ENCODE measurements at places on chromosomes 5 and 9.

- DNase-seq: no peak
Observed at GRCh38 chr5:143484601-143485000, 81.1 kb upstream of the NR3C1 start.

- DNase-seq: peak; percentile 48
Observed at GRCh38 chr9:129886226-129887174, 51.2 kb downstream of the USP20 start.

DNA sequence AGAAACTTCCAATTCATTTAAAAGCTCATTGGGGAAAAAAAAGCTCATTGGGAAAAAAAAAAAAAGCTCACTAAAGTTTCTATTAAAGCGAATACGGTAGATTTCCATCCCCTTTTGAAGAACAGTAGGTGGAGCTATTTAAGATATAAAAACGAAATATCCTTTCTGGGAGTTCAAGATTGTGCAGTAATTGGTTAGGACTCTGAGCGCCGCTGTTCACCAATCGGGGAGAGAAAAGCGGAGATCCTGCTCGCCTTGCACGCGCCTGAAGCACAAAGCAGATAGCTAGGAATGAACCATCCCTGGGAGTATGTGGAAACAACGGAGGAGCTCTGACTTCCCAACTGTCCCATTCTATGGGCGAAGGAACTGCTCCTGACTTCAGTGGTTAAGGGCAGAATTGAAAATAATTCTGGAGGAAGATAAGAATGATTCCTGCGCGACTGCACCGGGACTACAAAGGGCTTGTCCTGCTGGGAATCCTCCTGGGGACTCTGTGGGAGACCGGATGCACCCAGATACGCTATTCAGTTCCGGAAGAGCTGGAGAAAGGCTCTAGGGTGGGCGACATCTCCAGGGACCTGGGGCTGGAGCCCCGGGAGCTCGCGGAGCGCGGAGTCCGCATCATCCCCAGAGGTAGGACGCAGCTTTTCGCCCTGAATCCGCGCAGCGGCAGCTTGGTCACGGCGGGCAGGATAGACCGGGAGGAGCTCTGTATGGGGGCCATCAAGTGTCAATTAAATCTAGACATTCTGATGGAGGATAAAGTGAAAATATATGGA lies at the start of gene PCDHGA12:
TSS of gene PCDHGA12 (plus strand) at position 176 of the 782 bp plus-strand sequence. CDS start at position 429, 253 bp downstream.
- DNase-seq: no peak

DNA sequence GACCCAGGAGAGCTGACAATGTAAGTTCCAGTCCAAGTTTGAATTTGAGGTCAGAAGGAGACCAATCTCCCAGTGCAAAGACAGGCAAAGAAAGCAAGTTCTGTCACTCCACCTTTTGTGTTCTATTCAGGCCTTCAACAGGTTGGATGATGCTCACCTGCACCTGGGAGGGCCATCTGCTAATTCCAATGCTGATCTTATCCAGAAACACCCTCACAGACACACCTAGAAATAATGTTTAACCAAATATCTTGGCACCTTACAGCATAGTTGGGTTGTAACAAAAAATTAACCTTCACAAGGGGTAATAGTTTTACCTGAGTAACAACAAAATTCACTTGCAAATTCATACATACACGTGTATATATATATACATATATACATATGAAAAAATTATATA lies 190.8 kb downstream of the DIRAS2 start:
- no peak for DNase-seq

- DNase-seq: no peak
Observed at GRCh38 chr5:67960939-67961338, 254.6 kb upstream of the PIK3R1 start.

GRCh38 chr5:144134194-144134826 lies 36.1 kb downstream of the YIPF5 start:
- no peak for DNase-seq

DNA sequence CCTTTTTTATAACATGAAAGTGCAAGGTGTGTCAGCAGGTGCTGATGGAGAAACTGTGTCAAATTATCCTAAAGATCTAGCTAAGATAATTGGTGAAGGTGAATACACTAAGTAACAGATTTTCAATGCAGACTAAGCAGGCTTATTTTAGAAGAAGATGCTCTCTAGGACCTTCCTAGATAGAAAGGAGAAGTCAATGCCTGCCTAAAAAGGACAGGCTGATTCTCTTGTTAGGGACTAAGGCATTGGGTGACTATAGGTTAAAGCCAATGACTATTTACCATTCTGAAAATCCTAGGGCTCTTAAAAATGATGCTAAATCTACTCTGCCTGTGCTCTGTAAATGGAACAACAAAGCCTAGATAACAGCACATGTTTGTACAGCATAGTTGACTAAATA lies 1682.4 kb downstream of the MAT2B start:
- DNase-seq: no peak

Measured in stimulated activated CD4-positive, alpha-beta T cell treated with anti-CD3 and anti-CD28 coated beads, Interleukin-15, amount 100 ng/mL, for 1 hour (primary cell).